Fibroblast of upper back skin (primary cell): ENCODE measurements at places on chromosomes 1 and 21.

GRCh38 chr1:50368179-50369007, 54.9 kb downstream of the DMRTA2 start:
- DNase-seq, result peak; percentile 16

DNA sequence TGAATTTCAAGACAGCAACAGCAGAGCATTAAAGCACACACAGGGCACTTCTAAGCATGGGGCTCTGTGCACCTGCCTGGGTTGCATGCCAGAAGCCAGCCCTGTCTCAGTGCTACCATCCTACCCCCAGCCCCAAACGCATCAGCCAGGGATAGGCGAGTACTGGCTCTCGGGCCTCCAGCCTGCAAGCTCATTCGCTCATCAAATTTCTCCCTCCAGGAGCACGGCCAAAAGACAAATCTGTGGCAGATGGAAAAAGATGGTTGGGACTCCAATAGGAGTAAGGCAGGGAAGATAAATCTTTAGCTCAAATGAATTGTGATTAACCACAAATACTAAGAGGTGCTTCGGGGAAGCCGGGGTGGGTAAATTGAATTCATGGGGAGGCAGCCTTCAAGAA, 189.6 kb downstream of the KAZN start:
- peak; percentile 18 for DNase-seq

DNA sequence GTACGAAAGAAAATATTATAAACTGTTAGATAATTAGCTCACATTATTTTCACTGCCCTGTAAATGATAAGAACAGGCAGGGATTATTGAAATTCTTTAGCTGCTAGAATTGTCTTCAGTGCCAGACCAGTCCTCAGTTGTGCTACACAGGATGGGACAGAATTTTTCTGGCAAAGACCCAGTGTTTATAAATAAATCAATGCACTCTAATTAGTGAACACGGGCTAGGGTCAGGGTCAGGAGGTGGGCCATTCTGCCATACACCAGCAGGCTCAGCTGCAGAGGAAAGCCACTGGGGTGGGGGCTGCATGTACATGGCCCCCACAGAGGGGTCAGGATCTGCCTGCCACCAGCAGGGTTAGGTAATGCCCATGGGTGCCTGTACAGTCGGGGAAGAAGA, 6.4 kb downstream of the BCAR3 start:
- no peak for DNase-seq

GRCh38 chr1:244230470-244230869, 179.4 kb downstream of the ZBTB18 start:
- no peak for DNase-seq

- no peak for DNase-seq
These were observed 713 bp upstream of the HMGCL start for GRCh38 chr1:23825762-23826522.

GRCh38 chr1:229862017-229862774, 204.8 kb upstream of the GALNT2 start:
- DNase-seq, result no peak

- DNase-seq, result no peak
These were observed 28.1 kb downstream of the TTC39A start for GRCh38 chr1:51302270-51302669.

- DNase-seq, result no peak
These were observed 7.0 kb downstream of the DSTYK start for GRCh38 chr1:205204552-205204951.

GRCh38 chr1:59498640-59499039, 201.7 kb downstream of the FGGY start:
- DNase-seq, result peak; percentile 52

DNA sequence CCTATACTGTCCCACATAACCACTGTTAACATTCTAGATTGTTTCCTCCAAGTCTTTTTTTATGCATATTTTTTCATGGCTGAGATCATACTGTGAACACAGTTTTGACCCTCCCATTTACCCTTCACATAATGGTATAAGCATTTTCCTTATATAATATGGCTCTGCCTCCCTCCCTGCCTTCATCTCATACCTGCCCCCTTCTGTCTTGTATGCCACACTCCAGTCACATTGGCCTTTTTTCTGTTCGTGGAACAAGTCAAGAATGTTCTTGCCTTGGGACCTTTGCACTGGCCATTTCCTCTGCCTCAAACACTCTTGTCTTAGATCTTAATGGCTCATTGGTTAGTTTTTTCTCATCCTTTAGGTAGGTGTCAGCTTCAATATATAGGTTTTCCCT, 24.3 kb upstream of the ELAVL4 start:
- DNase-seq, result no peak

DNA sequence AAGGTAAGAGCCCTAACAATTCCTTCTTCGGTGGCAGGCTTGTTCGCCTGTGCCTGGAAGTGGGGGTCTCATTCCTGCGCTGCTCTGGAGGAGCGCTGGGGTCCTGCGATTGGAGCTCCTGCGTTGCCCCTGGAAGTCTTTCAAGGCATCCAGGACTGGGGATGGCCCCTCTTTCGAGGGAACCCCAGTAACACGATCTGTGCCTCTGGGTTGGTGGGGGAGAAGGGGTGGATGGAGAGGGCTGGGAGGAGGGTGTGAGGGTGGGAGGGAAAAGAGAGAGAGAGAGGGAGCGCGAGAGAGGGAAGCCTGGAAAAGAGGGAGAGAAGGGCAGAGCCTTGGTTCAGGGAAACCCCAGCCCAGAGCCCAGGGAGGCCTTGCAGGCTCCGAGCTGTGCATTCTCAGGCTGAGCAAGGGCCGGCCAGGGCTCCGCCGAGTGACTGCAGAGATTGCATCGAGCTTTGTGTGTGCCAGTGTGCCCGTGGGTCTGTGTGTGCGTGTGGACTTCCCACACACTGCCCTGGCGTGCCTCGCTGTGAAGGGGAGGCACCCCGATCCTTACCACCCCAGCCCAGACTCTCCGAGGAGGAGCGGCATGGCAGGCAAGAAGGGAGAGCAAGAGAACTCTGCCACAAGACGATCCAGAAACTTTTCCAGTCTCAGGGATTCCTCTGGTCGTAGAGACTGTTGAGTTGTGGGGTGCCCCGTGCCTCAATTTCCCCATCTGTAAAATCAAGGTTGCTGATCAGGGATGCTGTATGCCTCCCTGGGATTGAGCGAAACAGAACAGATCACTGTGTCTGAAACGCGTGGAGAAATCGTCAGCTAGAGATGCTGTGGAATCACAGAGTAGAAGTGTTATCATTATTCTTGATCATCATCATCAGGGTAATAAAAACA, 619 bp downstream of the BCL9 start:
- peak; percentile 41 for DNase-seq

DNA sequence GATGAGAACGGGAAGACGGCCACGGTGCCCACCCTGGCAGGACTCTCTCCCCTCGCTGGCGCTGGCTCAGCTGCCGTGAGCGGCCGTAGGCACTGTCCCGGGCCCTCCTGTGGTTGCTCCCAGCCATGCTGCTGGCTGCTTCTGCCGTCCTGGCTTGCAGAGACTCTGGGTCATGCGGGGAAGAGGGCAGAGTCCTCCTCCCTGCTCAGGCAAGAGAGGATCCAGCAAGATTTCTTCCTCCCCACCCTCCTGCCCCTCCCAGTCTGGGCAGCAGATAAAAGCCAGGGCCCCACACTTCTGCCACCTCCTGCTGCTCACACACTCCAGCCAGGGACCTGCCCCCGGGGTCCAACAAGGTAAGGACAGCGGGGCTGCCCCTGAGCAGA, 60.1 kb downstream of the AGPAT3 start:
- no peak for DNase-seq

- no peak for DNase-seq
These were observed 344.7 kb upstream of the PTBP2 start for GRCh38 chr1:96376846-96377245.

GRCh38 chr1:51473331-51474115, 45.5 kb downstream of the EPS15 start:
- no peak for DNase-seq

- DNase-seq, result no peak
These were observed 7.1 kb downstream of the COL6A1 start for GRCh38 chr21:45988366-45989347.

DNA sequence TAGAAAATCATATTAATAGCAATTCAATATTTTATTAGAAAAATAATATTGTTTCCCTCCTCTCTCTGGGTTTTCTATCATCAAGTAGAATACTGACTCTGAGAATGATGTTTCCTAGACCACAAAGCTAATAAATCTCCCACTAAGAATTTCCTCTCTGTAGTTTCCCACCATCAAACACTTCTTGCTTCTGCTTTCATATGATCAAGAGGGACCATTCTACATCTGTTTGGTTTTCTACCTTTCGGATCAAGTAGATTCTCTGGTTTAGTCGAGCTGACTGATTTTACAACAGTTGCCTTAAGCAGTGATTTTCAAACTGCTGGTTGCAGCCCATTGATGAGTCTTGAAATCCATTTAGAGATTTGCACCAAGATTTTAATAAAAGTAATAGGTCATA, 240.2 kb upstream of the PTBP2 start:
- no peak for DNase-seq

DNA sequence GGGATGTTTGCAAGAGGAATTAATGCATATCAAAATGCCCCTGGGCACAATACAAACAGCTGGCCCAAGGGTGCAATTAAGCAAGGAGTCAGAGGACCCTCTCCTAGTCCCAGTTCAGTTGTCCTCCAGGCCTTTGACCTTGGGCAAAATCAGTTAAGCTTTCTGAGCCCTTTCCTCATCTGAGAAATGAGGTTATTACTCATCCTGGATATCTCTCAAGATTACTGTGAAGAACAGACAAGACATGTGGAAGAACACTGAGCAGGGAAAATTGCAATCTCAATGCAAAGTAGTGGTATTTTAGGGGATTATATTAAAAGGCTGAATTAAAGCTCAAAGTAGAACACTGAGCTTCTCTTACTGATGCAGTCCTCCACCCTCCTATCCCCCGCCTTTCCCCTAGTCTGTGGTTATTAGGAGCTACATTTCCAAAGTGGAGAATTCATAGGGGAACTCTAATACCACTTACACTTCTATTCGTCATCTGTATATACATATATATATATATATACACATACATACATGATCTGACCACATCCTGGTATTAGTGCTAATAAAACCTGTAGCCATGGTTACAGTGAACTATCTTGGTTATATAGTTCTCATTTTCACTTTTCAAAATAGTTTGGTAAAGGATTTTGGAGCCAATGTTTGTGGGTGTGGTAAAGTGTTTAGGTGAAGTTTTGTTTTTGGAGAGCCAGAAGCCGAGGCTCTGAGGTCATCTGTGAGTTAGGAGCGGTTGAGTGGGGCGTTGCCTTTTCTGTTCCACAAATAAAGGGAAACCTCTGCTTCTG, 18.1 kb downstream of the KIAA0040 start:
- no peak for DNase-seq

- DNase-seq, result no peak
These were observed 17.5 kb upstream of the VAMP3 start for GRCh38 chr1:7753641-7754040.

DNA sequence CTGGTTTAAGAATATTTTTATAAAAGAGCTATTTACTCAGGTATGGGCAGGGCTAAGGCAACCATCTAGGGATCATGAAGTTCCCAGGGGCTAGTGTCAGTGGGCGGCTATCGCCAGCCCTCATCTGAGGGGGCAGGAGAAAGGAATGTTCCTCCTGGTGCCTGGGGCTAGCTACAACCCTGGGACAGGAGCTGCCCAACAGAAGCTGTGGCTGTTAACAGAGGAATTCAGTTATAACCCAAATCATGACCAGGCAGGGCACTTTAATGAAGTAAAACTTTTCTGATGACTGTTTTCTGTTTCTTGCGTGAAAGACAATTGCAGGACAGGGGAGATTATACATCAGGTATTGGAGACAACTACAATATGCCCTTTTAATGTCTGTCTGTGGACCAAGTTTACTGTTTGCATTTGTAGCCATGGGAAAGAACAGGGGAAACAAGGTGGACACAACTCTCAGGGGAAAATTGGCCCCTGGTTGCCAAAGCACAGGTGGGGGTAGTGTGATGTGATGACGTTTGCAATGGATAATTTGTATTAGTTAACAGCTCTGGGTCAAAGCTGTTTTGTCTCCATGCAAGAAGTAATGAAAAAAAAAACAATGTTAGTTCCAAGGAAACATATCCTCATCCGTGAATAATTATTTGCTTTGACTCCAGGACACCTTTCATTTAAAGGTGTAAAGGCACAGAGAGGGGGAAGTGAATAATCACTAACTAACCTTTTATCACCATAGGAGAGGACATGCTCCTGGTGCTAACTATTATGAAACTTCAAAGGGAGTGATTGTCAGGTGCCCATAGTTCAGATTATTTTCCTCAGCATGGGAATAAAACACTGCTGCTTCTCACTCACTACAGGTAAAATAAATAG, 105.2 kb downstream of the TSEN15 start:
- no peak for DNase-seq

DNA sequence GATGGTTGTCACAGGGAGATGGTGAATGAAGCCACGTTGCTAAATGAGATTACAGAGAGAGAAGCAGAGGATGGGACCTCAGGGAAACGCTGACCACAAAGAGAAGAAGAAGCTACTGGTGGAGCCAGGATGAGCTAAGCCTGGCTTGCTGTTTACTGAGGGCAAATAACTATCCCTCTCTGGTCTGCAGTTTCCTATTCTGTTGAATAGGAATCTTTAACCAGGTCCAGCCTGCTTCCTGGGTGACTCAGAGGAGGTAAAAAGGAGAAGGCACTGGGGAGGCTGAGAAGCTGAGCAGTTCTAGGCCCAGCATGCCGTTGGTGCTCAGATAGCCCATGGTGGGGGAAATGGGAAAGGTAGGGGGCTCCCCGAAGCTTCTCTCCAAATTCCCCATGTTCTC, 29.6 kb downstream of the DMBX1 start:
- peak; percentile 8 for DNase-seq

GRCh38 chr1:234094172-234094571, 189.7 kb downstream of the SLC35F3 start:
- no peak for DNase-seq
